ENCODE measurements at places on chromosomes 11 and 22.

GRCh38 chr11:111774955-111775710 lies 8.9 kb upstream of the PPP2R1B start:
- no peak for DNase-seq

- no peak for DNase-seq
These were observed 377.6 kb downstream of the CADM1 start for GRCh38 chr11:115126515-115127208.

DNA sequence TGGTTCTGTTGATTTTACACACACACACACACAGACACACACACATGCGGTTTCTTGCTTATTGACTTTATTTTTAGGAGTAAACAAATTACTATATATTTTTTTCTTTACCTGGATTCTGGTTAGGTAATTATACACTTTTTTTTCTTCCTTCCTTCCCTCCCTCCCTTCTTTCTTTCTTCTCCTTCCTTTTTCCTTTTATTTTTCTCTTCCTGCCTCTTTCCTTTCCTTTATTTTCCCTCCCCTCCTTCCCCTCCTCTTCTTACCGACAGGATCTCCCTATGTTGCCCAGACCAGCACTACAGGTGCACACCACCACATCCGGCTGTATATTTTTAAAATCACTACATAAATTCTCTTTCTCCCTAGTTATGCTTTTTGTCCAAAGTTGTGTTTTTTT lies 3.1 kb upstream of the SPDYC start:
- no peak for DNase-seq

DNA sequence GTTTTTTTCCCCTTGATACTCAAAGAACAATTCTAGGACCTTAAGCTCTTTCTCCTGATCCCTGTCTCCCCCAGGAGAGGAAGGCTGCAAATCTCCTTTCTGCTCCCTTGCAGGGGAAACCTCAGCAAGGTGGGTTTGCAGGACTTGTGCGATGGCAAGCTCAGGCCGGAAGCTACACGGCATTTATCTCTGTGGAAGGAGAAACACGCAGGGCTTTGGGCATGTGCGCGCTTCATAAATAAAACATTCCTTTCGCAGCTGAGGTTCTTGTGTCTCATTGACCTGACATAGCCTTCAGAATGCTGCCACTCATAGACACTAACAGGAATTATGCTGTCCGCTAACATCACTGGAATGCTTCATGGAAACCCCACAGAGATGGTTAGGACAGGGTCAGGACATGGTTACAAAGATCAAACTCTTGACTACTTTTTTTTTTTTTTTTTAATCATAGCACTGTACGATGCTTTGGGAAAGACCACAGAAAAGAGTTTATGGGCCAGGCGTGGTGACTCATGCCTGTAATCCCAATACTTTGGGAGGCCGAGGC lies 42.6 kb downstream of the SLN start:
- DNase-seq = no peak

DNA sequence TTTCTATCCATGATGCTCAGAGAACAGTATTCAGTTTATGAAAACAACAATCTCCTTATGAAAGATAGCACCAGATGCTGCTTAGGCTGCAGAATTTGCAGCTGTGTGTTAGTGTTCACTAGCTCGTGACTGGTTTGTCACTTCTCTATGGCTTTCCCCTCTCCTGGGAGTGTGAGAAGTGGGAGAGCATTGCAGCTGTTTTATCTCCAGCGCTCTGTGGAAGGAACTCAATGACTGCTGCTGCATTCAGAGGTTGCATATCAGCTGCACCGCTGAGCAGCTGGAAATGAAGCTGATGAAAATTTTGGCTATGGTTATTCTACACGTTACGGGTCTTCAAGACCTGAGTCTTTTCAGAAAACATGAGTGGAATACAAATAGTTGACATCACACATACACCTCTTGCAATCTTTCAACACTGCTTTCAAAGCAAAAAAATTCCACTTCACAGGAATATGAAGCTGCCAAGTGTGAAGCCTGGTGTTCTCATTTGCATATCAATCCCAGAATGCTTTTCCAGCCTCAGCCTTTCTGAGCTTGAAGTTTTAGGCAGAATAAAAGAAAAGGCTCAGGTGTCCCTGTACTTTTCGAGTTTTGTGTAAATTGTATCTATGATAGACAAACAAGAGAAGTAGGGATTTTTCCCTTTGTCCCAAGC lies 149.3 kb upstream of the DDI1 start:
- no peak for DNase-seq

- DNase-seq = no peak
These were observed 49.5 kb downstream of the OSBP2 start for GRCh38 chr22:30744224-30744623.

- DNase-seq = no peak
These were observed 116.7 kb downstream of the SGSM3 start for GRCh38 chr22:40486962-40487602.

DNA sequence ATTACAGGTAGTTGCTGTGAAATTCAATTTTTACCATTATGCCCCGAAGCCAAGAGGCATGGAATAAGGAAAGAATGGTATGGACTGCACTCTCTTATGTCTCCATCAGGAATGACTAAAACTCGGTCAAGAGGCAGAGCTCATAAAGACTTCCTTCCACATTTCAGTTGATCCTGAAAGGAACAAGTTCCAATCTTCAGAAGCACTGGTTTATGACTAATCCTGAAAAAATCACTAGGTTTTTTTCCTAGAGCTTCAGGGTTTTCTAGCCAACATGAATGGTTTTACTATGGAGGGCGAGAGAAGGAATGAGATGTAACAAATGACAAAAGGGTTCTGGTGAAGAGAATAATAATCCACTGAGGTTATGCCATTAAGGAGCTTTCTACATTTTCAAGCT lies 832.2 kb downstream of the NTM start:
- no peak for DNase-seq

DNA sequence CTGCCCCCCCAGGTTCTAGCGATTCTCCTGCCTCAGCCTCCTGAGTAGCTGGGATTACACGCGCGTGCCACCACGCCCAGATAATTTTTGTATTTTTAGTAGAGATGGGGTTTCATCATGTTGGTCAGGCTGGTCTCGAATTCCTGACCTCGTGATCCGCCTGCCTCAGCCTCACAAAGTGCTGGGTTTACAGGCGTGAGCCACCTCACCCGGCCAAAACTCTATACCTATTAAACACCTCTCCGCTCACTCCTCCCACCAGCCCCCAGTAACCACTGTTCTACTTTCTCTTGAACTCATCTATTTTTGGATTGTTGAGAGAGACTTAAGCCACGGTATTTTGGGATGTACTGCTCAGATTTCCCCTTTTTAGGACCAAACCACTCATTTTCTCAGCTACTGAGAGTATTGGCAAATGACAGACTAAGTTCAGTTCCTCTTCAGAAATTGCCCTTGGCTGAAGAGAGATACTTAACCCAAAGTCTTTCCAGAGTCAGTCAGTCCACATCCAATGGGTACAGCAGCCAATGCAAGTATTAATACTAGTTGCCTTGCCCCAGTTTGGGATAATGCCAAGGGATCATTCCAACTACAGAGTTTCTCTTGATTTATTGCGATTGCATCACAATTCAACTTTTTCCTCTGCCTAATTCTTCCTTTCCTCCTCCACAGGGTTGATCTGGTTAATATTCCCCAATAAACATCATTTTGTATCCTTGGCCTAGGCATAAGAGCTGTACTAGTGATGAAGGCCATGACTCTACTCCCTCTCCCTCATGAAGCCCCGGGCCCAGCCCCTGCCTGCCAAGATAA lies 36.8 kb upstream of the CSTF3 start:
- no peak for DNase-seq

- DNase-seq = no peak
These were observed 26.8 kb downstream of the CTR9 start for GRCh38 chr11:10777806-10778205.

GRCh38 chr22:47822422-47822821 lies 1060.0 kb downstream of the TBC1D22A start:
- no peak for DNase-seq

GRCh38 chr11:116692318-116693101 lies 80.3 kb downstream of the BUD13 start:
- no peak for DNase-seq

DNA sequence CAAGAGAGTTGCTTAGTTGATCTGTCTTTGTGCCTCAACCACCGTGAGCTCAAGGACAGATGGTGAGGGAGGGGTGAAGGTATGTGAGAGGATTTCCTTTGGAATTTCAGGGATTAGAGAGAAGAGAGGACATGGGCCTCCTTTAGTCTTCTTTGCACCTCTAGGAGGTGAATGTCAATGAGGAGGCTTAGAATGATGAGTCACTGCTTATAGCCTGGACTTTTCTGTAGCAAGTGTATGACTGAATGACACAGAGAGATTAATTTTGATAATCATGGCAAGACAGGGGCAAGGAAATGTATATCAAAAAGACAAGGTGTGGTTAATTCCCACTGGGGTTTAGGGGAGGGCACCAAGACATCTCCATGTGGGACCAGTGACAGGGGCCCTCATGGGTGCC lies 947.3 kb upstream of the TENM4 start:
- no peak for DNase-seq

DNA sequence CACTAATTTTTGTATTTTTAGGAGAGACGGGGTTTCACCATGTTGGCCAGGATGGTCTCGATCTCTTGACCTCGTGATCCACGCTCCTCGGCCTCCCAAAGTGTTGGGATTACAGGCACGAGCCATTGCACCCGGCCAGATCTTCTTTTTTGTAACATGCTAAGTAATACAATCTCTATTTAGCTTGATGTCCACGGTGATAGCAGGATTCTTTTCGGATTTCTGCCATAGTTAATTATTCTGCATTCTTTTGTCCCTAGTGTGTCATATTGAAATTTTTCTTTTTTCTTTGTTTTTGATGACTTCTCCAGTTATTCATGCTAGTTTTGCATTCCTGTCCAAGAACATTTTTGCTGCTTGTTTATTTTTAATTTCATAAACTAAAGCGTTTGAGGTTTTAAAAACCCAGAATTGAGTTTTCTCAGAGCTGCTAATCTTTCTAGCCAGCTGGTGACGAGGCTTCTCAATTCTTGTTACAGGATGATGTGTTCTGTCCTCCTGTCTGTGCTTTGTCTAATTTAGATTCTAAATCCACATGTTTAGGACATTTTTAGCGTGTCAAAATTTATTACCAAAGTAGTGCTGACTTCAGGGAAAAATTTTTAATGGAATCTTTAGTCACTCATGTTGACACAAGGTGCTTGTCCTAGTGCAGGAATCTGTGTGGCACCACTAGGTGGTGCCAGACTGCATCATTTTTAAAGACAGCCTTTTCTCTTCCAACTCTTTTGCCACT lies 21.8 kb downstream of the NF2 start:
- DNase-seq = no peak

- no peak for DNase-seq
These were observed 5.4 kb downstream of the TMEM123 start for GRCh38 chr11:102447193-102447592.

GRCh38 chr22:39448205-39449054 lies 8.4 kb upstream of the MGAT3 start:
- no peak for DNase-seq

DNA sequence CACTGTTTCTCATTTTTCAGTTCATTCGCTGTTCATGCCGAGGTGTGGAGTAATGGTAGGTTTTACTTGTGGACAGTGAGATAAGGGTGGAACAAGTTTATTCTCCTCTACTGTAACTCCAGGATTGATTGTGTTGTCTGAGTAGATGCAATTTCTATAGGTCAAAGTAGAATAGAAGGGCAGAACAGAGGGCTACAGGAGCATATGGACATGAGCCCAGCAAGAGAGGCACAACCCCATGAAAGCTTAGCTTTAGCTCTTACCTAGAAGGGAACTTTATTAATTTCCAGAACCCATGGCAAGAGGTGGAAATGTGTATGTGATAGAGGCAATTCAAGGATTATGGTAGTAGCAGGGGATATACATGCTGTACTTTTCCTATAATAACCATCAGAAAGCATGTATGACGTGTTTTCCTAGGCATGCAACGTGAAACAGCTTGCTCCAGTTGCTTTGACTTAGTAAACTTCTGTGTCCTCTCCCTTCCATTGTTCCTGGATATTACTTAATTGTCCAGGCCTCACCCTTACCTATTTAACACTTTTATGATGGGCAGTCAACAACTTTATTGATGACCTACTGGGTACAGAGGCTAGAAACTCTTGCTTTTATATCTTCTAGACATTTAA lies 13.8 kb upstream of the SLC37A2 start:
- no peak for DNase-seq

GRCh38 chr22:33020721-33021120 lies 37.5 kb downstream of the SYN3 start:
- no peak for DNase-seq

- DNase-seq = no peak
These were observed 37.2 kb downstream of the OSBP start for GRCh38 chr11:59578369-59578768.

GRCh38 chr11:70625582-70626518 lies 227.5 kb downstream of the CTTN start:
- no peak for DNase-seq

GRCh38 chr22:21796863-21797262 lies 61.3 kb upstream of the YPEL1 start:
- DNase-seq = no peak

- no peak for DNase-seq
These were observed 241.3 kb upstream of the ZC3H12C start for GRCh38 chr11:109851780-109852390.

DNA sequence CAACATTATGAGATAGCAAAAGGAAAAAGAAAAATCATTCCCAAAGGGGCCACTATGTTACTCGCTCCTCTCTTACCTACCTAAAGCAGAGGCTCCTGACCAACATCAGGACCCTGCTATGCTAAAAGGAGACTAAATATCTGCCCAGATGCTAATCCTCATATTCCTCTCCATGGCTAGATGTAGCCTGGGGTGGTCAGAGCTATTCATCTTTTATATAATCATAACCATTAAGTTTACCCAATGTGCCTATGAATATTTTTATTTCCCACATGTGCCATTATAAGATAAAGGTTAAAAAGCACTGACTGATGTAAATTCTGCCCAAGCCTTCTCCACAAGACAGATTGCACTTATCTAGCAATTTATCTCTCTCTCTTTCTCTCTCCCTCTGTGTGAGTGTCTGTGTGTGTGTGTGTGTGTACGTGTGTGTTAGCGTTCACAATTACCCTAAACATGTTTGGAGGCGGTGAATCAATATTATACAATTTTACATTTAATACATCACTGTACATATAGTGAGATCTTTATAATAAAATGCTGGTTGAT lies 41.2 kb upstream of the ANO5 start:
- DNase-seq = no peak

DNA sequence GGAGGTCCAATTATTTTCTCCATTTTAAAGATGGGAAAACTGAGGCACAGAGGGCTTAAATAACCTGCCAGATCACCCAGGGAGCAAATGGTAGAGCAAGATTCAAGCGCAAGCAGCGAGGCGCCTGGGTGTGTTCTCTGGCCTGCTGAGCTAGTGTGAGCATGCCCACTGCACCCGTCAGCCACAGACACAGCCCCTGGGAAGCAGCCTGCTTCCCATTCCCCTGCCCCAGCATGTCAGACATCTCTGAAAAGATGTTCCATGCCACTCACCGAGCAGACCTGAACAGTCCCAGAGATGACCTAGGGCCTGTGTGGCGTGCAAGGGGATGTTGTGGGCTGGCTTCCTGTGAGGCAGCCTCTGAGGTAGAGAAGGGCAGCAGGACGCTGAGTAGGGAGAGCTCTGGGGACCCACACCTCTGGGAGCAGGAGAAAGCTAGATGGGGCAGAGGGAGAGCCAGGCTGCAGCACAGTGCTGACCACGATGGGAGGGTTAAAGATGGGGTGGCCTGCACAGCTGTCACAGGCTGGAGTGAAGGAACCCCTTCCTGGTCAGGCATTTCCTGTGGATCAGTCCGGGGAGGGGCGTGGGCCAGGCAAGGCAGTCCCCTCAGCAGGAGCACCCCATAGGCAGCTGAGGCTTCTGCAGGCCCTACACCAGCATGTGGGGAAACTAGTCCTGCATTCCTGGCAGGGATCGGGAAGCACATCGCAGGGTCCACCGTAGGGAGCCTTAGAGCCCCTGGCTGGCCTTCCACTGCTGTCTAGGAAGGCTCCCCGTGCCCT lies 101.4 kb downstream of the GALNT18 start:
- DNase-seq = no peak

All from stimulated activated CD4-positive, alpha-beta T cell treated with anti-CD3 and anti-CD28 coated beads, Interleukin-4, amount 100 ng/mL, for 48 hours (primary cell).